Calu3 (cell line): ENCODE measurements at places on chromosomes 3 and 15. TPM values are rescaled to one million over a fixed set of nuclear protein-coding genes. Genes with fewer than 3 reads are reported as not detected.

DNA sequence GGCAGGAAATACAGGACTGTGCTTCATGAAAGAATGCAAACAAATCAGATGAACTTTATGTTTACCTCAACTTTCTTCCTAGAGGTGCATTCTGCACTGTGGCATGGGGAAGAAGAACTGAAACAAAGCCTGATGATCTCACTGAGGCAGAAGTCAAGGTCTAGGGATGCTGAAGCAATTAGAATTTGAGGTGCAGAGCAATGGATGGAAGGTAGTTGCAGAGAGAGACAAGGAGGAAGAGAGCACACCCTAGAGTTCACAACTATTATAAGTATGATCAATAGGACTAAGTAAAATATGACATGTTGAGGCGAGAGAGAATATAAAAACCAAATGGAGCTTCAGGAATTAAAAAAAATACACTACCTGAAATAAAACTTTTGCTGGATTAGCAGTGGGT, 420.1 kb downstream of the EDEM1 start:
- H3K4me3 ChIP-seq = no peak overlapping the region
- DNase-seq = no peak
- H3K27me3 ChIP-seq = no peaks in the 10 kb centered on the region
- no peaks in the 10 kb centered on the region for H3K4me1 ChIP-seq

DNA sequence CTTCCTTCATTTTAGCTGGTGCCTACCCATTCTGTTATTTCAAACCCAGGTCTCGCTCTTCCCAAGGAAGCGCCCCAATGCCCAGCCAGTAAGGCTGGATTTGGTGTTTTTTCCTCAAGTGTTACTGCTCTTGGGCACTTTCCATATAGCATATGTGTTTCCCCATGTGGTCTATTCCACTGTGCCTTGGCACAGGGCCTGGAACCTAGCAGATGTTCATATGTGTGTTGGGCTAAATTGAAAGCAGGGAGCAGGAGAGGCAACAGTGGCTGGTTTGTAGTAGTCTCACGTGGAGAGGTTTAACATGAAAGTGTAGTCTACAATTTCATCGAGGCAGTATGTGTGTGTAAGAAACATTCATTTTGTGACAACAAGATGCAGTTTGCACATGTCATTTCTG, 48.2 kb upstream of the TEX264 start:
- peaks cover 11% of the 10 kb centered on the region for H3K4me1 ChIP-seq
- no peak overlapping the region for H3K4me3 ChIP-seq
- H3K27me3 ChIP-seq = no peaks in the 10 kb centered on the region
- H3K36me3 ChIP-seq = peaks cover 4% of the 10 kb centered on the region
- no peak overlapping the region for H3K27ac ChIP-seq

Gene RETNLB
- not detected in 2 replicates for total RNA-seq

DNA sequence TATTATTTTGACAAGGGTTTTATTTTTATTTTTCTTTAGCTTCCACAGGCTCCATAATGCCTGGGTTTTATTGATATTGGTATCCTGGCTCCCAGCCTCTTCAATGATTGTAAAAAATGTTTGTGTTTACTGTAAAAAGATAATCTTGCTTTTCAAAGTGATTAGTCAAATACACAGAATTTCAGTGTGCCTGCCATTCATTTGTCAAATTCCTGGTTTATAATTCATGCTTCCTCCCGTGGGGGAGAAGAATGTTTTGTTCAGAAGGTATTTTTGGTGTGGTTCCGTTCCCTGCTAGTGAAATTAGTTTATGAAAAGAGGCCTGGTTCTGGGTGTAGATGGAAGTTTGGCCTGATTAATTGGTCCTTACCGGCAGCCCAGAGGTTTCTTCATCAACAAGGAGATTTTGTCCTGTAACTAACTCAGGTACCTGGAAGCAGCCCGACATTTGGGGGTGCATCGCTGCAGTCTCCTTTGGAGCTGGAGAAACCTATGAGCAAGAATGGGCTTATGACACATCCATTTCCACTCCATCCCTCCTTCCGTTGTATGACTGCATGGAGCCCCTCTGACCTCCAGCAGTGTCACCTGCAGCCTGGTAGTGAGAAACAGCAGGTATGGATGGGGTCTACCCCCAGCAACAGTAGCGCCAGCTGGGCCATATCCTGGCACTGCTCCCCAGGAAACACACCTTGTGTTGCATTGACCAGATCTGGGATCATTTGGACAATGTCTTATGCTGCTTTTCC, 101.5 kb downstream of the PGPEP1L start:
- peaks cover 11% of the 10 kb centered on the region for H3K4me1 ChIP-seq
- no peaks in the 10 kb centered on the region for H3K27me3 ChIP-seq
- H3K27ac ChIP-seq = no peak overlapping the region
- no peak overlapping the region for H3K4me3 ChIP-seq

GRCh38 chr3:197736010-197736490, 654 bp downstream of the RUBCN start:
- H3K27me3 ChIP-seq = no peaks in the 10 kb centered on the region
- DNase-seq = peak; percentile 20
- H3K4me1 ChIP-seq = peaks cover 10% of the 10 kb centered on the region
- peaks cover 25% of the 10 kb centered on the region for H3K36me3 ChIP-seq
- H3K27ac ChIP-seq = peak overlapping the region; percentile 8
- H3K4me3 ChIP-seq = peak overlapping the region; percentile 73

GRCh38 chr3:162770551-162770950, 1273.9 kb downstream of the OTOL1 start:
- H3K4me3 ChIP-seq = no peak overlapping the region
- DNase-seq = no peak
- H3K27ac ChIP-seq = no peak overlapping the region

DNA sequence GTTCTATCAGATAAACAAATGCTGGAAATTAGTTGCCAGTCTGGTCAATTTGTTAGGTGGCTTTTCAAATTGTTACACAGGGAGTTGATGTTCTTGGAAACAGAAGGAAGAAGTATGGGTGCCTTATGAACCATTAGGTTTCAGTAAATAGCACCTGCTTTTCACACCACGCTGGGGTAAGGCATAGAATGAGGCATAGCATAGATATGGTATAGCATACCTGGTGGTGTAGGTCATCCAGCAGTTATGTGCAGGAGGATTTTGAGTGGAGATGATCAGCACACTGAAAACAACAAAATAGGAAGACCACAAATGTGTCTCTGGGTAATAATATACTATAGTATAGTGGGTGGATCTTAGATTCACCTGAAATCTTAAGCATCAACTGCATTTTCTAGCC, 121.4 kb downstream of the GMPS start:
- peaks cover 7% of the 10 kb centered on the region for H3K4me1 ChIP-seq
- H3K4me3 ChIP-seq = no peak overlapping the region
- no peaks in the 10 kb centered on the region for H3K36me3 ChIP-seq
- no peak overlapping the region for H3K27ac ChIP-seq
- no peaks in the 10 kb centered on the region for H3K27me3 ChIP-seq
- no peak for DNase-seq

Gene MOBP
- total RNA-seq = 0.57 TPM in 1 of 2 replicates, not detected in the other

DNA sequence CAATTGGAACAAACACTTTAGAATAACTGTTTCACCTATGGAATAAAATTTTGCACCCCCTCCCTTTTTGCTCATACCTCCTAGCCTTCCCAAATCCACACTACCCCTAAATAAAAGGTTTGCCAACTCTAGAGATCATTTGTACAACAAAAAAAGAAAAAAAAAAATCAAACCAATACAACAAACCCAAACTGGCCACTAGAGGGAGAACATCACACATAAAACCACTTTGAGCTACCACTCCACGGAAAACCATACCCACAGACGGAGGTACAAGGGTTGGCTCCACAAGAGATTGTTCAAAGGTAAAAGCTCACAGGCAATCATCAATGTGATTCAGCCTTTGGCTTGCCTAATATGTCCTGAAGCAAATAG, 47.6 kb downstream of the SETMAR start:
- no peak overlapping the region for H3K4me3 ChIP-seq
- peaks cover 7% of the 10 kb centered on the region for H3K4me1 ChIP-seq
- H3K36me3 ChIP-seq = no peaks in the 10 kb centered on the region
- H3K27me3 ChIP-seq = no peaks in the 10 kb centered on the region
- no peak overlapping the region for H3K27ac ChIP-seq

Gene GABRR3
- not detected in 2 replicates for total RNA-seq

DNA sequence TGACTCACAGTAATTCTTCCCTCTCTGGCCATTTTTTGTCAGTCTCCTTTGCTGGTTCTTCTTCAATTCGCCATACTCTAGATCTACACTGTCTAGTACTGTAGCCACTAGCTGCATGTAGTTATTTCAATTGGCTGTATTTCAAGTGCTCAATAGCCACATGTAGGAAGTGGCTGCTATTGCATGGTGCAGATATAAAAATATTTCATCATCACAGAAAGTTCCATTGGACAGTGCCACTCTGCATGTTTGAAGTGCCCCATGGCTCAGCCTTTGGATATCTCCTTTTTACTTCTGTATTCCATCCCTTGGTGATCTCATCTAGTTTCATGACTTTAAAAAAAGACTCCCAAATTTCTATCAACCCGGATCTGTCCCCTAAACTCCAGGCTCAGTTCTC, 22.1 kb downstream of the PPP2R3A start:
- no peak for DNase-seq
- no peak overlapping the region for H3K4me3 ChIP-seq
- no peak overlapping the region for H3K27ac ChIP-seq
- H3K4me1 ChIP-seq = peaks cover 35% of the 10 kb centered on the region

GRCh38 chr3:35028157-35028556, 611.2 kb upstream of the ARPP21 start:
- no peak overlapping the region for H3K4me3 ChIP-seq
- DNase-seq = no peak
- no peak overlapping the region for H3K27ac ChIP-seq
- H3K4me1 ChIP-seq = no peaks in the 10 kb centered on the region
- no peaks in the 10 kb centered on the region for H3K36me3 ChIP-seq

- no peaks in the 10 kb centered on the region for H3K36me3 ChIP-seq
- no peak for DNase-seq
- H3K4me1 ChIP-seq = peaks cover 4% of the 10 kb centered on the region
- H3K27me3 ChIP-seq = no peaks in the 10 kb centered on the region
- H3K27ac ChIP-seq = no peak overlapping the region
Measured at GRCh38 chr3:177781686-177782161, 584.4 kb upstream of the TBL1XR1 start.

DNA sequence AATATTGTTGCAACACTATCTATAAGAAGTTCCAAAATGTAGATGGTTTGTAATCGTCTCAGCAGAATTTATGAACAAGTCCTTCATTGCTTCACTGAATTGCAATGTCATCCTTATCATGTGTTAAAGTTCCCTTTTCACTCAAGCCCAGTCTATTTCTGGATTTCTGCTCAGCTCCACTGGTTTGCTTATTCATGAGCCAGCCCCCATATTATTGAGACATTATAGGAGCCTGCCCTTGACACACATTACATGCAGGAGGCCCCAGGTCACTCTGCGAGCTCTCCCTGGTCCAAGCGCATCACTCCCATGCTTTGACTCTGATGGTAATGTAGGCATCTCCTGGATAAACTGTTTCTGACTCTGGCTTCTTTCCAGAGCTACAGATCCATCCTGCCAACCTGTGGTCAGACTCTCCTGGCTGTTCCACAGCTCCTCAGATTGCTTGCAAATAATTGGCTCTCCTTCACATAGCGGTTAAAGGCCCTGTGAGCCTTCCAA, 56.9 kb downstream of the ABTB1 start:
- no peaks in the 10 kb centered on the region for H3K27me3 ChIP-seq
- H3K4me3 ChIP-seq = no peak overlapping the region
- H3K4me1 ChIP-seq = peaks cover 2% of the 10 kb centered on the region
- DNase-seq = no peak
- H3K36me3 ChIP-seq = no peaks in the 10 kb centered on the region

DNA sequence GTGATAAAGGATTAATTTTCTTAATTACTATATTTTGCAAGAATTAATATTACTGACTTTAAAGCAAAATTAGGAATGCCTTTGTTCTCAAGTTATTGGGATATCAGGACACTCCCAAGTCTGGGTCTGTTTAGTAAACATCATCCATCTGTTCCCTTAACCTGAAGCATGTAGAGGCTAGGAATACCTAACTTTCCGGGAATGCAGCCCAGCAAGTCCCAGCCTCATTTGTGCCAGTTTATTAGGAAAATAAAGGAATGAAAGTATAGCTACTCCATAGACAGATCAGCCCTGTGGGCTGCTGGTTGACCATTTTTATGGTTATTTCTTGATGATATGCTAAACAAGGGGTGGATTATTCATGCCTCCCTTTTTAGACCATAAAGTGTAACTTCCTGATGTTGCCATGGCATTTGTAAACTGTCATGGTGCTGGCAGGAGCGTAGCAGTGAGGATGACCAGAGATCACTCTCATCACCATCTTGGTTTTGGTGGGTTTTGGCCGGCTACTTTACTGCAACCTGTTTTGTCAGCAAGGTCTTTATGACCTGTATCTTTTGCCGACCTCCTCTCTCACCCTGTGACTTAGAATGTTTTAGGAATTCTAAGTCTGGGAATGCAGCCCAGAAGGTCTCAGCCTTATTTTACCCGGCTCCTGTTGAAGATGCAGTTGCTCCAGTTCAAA, 540.2 kb downstream of the NAALADL2 start:
- H3K36me3 ChIP-seq = no peaks in the 10 kb centered on the region
- H3K4me1 ChIP-seq = peaks cover 10% of the 10 kb centered on the region
- no peak overlapping the region for H3K4me3 ChIP-seq
- no peak for DNase-seq
- H3K27me3 ChIP-seq = no peaks in the 10 kb centered on the region
- no peak overlapping the region for H3K27ac ChIP-seq

Gene PRR20G
- not detected in 2 replicates for total RNA-seq

Gene TRPM1
- total RNA-seq = not detected in 2 replicates

- no peaks in the 10 kb centered on the region for H3K36me3 ChIP-seq
- H3K4me1 ChIP-seq = no peaks in the 10 kb centered on the region
- peak; percentile 6 for DNase-seq
- no peak overlapping the region for H3K27ac ChIP-seq
- peaks cover 99% of the 10 kb centered on the region for H3K27me3 ChIP-seq
Measured at GRCh38 chr3:10697918-10698317, 118.1 kb upstream of the SLC6A11 start.

DNA sequence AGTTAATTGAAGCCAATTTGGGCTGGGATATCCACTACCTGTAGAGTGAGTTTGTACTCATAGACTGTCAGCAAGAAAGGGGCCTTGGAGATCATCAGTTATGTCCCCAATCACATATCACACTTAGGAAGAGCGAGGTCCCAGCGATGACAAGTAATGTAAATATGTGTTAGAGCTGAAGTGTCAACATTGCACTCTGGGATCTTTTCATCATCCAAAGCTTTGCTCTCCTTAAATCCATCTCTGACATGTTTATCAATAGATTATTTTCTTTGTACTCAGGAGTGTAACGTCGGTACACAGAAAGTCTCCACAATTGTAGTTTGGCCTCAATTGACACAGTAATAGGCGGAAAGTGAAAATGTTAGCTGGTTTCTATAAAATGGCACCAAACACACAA, 113.7 kb upstream of the TPRG1 start:
- DNase-seq = no peak
- H3K27ac ChIP-seq = no peak overlapping the region

DNA sequence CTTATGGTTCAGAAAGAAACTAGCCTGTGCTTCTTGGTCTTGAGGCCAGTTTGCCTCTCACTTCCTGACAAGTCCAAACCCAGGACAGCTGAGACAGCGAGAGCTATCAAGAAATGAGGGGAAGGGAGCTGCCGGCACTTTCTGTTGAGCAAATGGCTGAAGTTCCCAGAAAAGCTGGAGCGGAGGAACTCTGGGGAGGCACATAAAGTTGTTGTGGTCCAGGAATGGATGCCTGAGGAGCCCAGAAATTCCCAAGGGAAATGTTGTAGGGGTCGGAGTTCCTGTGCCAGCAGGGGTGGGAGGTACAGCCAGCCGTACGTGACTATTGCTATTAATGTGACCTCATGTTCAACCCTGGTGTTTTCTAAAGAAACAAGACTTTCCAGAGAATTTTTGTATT, 98.8 kb upstream of the TNFAIP8L3 start:
- no peak overlapping the region for H3K27ac ChIP-seq
- H3K36me3 ChIP-seq = no peaks in the 10 kb centered on the region
- H3K4me1 ChIP-seq = no peaks in the 10 kb centered on the region
- H3K4me3 ChIP-seq = no peak overlapping the region

Gene CORO2B
- 0.14 and 0.15 TPM in 2 replicates for total RNA-seq

Gene GATA2
- total RNA-seq = 9.6 and 13.6 TPM in 2 replicates
